ENCODE measurements at places on chromosomes 13 and 19.
A peak's percentile ranks its signal among the peaks of the same experiment; 100 is the strongest.

GRCh38 chr19:1807695-1808394 lies 4.2 kb downstream of the ATP8B3 start:
- no peak for DNase-seq

- no peak for DNase-seq
These were observed 1.3 kb upstream of the CCNE1 start for GRCh38 chr19:29810504-29810871.

DNA sequence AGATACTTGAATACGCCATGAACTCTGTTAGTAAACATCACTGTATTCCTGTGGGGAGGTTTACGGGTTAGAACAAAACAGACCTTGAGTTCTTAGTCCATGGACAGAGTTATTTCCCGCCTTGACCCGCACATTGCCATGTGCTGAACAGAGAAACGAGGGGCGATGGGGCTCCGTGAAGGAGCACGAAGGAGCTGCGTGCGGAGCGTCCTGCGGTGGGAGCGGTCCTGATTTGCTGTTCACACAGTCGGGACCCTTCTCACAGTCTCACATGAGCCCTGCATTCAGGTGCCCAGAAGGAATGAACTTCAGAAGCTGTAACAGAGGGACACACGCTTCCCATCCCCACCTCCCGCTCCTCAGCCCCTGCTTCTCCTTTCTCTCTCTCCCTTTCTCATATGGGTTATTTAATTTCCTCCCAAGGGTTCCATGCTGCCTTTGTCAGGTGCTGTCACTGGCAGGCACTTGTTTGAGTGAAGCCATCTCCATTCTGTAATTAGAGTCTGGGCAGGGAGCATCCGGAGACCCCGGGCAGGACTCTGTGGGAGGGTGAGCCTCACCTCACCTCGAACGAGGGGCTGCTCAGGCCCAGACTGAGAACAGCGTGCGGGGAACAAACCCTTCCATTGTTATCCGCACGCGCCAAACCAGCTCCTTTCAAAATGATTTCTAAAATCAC lies 76.9 kb downstream of the TEX29 start:
- DNase-seq, result no peak

DNA sequence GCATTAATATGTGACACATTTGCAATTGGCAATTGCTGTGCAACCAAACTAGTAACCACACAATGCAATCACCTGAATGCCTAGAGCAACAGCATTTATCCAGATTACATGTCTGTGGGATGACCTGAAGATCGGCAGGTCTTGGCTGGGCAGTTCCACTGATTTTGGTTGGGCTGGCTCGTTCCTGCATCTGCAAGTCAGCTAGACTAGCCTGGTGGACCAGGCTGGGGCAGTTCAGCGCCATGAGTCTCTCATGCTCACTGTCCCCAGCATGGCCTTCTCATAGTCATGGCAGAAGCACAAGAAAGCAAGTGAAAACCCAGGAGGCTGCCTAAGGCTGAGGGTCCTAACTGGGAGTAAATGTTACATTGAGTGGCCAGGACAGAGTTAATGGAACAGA lies 229.1 kb upstream of the TSHZ3 start:
- DNase-seq, result no peak

- no peak for DNase-seq
These were observed 12.6 kb upstream of the LILRB4 start for GRCh38 chr19:54650108-54650655.

GRCh38 chr19:5503598-5503997 lies 48.4 kb downstream of the ZNRF4 start:
- DNase-seq, result no peak

GRCh38 chr13:42532561-42533335 lies 41.2 kb upstream of the TNFSF11 start:
- DNase-seq, result no peak

DNA sequence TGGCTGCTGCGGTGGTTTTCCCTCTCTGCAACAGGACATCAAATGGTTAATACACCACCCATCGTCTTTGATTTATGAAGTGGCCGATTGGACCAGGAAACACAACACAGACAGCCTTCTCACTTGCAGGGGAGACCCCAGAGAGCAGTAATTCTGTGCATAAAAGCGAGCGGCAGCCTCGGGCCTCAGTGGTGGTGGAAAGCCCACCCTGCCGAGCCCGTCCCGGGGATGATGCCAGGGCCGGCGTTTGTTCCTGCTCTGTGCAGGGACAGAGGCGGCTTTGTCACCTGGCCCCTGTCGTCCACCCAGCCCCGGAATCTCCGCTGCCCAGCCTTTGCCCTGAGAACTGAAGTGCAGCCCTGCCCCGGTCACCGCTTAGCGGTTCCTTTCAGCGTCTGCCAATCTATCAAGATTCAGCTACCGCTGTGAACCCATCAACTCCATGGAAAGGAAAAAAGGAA lies 184.4 kb downstream of the TSHZ3 start:
- no peak for DNase-seq

DNA sequence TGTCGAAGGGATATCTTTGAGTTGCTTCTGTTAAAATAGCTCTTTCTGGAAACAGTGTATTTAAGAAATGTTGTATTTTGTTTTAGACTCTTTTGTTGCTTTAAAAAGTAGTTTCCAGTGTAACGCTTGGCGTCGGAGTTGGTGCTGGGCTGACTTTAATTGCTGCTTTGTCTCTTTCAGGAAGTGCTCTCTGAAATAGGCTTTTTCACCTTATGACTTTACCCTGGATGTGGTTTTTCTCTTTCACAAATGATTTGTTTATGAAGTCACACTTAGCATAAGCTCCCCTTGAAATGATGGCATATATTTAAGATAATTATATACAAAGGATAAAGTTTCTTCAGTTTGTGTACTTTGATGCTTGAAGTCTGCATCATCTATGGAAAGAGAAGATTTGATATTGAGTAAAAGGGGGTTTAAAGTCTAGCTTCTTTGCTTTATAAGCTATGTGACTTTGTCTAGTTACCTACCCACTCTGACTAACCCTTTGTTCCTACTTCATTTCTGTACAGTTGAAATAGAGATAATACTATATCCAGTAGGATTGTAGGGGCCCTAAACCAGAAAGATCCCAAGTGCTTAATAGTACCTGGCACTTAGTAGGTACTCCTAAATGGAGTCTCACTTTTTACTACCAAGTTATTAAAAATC lies at the start of gene GPR18:
TSS of gene GPR18 (minus strand) at position 170 of the 651 bp plus-strand sequence. CDS start 2,507 bp downstream, outside the sequence.
- no peak for DNase-seq

DNA sequence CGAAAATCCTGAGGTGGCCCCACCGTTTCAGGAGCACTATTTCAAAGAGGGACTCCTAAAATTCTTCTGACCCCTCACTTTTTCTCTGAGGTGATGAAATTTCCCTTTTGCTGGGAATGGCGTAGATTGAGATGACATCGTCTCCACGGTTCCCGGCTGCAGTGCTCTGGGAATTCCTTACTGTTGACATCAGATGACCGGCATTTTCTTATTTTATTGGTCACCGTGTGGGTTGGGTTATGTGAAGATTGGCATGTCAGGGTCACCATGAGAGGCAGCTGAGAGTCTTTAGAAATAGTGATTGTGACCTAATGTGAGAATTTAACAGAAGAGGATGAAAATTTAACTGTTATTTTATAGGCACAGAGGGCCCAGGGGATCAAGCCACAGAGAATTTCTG lies 356.7 kb downstream of the FGF9 start:
- DNase-seq, result no peak

DNA sequence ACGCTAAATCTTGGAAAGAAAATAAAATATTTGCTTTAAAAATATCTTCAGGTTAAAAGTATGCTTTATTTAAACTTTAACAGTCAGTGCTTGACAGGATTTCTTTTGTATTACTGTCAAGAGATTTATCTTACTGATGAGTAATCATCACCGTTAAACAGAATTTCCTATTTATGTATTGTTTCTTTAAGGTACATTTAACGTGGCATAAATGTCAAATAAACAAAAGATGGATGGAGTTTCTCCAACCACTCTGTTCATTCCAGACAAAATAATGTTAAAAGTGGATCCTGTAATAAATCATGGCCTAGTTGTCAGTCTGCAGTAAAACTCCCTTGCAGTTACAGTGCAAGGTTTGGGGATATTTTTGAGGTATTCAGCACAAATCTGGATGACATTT lies 298.3 kb downstream of the DIAPH3 start:
- DNase-seq, result no peak

- DNase-seq, result peak; percentile 69
These were observed 25.2 kb downstream of the ZNRF4 start for GRCh38 chr19:5480427-5480836.

- peak; percentile 45 for DNase-seq
These were observed at the start of gene RUBCNL for GRCh38 chr13:46387064-46387851. RUBCNL (minus strand) TSS chr13:46387252; CDS start chr13:46372475, 14,777 bp downstream.

DNA sequence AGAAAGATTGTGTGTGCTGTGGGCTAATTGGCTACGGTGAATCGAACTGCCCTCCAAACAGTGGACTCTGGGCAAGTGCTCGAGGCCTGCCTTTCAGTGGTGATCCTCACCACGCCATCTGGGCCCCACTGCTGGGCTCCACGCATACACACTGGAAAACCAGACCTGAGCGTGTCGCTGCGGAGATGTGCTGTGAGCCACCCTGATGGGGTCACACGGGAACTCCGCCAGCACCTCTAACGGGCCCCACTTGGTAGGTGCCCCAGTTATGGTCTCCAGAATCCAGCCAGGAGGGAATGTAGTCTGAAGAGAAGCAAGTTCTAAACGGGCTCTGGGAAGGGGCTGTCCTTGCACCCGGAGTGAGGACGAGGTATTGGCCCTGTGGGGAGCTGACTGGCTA lies 39.3 kb downstream of the C13orf46 start:
- no peak for DNase-seq

DNA sequence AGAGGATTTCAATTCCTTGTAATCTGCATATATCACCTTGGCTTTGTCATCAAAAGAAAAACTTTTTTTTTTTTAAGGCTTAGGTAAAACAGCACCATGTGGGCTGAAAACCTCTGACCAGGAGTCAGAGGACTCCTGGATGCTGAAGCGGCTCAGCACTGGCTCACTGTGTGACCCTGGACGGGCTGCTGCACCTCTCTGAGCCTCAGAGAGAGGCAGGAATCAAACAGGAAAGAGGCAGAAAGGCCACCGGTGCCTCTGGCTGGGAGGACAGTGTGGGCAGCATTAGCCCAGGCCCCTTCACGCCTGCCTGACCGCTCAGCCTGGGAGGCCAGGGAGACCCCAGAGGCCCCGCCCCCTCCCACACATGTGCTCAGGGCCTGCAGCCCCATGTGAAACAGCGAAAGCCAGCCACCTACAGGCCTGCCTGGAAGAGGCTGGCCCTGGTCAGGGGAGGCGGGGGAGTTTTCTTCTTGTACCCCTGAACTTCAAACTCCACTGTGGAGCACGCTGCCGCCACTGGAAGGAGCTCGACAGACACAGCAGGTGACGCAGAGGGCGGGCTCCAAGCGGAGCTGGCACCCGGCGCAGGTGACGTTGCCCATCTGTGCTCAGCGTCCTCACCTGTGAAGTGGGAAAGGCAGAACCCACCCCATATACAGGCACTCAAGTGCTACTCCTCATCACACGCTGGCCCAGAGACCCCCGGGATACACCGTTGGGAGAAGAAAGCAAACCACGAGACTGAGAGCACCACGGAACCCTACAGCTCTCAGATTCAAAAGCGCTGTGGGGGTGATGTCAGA lies 39.7 kb downstream of the MLLT1 start:
- DNase-seq, result no peak

- no peak for DNase-seq
These were observed 210.8 kb downstream of the DCT start for GRCh38 chr13:94268661-94269060.

- DNase-seq, result no peak
These were observed 1459.5 kb upstream of the PCDH20 start for GRCh38 chr13:62875118-62875640.

DNA sequence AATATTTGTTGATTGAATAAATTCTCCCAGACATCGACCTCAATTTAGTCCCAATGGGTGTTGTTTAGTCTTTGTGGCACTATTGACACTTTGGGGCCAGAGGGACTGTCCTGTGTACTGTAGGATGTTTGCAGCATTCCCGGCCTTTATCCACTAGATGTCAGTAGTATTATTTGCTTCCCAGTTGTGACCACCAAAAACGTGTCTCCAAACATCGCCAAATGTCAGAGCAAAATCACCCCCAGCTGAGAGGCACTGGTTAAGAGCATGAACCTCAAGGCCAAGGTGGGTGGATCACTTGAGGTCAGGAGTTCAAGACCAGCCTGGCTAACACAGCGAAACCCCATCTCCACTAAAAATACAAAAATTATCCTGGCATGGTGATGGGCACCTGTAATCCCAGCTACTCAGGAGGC lies 15.4 kb downstream of the NLRP12 start:
- peak; percentile 25 for DNase-seq

DNA sequence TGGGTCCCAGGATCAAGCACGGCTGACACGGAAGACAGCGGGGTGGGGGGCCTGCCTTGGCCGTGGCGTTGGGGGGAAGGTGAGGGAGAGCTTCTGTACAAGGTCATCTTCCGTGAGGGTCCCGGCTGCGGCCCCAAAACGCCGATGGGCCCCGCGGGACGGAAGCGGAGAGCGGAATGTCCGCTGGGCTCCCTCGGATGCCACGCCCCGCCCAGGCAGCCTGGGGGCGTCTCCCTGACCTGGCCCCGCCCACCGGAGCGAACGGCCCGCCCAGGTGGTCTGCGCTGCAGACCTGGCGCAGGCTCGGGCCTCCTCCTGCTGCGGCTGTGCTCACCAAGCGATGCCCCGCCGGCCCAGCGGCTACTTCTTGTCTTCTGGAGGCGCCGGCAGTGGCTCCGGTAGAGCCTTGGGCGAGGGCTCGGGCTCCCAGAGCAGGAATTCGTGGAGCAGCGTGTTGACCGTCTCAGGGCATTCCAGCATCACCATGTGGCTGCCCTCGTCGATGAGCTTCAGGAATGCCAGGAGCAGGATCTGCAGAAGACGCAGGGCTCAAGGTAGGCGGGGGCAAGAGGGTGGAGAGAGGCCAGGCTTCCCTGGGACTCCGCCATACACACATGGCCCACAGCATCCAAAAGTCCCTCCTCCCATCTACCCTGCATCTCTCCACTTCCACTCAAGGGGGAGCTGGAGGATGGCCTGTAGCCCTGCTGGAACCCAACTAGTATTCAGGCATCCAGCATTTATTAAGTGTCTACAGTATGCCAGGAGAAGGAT lies 10.7 kb downstream of the ABHD8 start:
- peak; percentile 94 for DNase-seq

GRCh38 chr19:32933571-32933970 lies 38.2 kb downstream of the CEP89 start:
- DNase-seq, result no peak

DNA sequence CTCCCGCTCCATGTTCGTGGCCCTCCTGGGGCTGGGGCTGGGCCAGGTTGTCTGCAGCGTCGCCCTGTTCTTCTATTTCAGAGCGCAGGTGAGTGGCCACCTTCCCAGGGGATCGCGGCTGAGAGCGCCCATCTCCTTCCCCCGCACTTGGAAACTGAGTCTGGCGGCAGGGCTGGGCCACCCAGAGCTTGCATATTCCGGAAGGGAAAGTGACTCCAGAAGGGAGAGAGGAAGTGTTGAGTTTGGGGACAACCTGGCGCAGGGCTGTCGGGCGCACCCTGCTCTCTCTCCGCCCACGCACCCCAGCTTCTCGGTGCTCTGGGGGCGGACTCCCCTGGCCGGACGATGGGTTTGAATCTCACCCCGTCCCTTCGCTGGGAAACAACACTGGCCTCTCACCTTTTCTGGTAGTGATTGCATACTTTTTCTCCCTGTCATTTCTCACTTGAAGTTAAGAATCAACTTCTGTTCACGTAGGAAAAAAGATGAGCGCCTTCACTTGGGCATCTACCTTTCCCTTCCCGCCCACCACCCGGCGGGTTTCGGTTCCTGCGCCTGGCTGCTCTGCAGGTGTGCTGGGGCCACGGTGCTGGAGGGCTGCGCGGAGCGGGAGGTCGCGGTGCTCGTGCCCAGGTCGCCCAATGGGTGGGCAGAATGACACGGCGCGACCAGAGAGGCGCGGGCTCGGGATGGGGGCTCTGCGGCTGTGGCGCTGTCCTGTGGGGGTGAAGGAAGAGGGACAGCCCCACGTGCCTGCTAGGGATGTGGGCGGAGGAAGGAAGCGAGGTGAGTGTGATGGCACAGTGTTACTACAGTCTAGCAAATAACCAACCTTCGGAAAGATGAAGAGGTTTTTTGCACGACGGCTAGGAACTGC lies 721 bp downstream of the TNFSF11 start:
- DNase-seq, result no peak

All from HEK293T (cell line).